Stimulated activated CD8-positive, alpha-beta memory T cell treated with anti-CD3 and anti-CD28 coated beads, Interleukin-7, amount 100 ng/mL, for 1 hour (primary cell): ENCODE measurements at places on chromosomes 1 and 21.
A peak's percentile ranks its signal among the peaks of the same experiment; 100 is the strongest.

DNA sequence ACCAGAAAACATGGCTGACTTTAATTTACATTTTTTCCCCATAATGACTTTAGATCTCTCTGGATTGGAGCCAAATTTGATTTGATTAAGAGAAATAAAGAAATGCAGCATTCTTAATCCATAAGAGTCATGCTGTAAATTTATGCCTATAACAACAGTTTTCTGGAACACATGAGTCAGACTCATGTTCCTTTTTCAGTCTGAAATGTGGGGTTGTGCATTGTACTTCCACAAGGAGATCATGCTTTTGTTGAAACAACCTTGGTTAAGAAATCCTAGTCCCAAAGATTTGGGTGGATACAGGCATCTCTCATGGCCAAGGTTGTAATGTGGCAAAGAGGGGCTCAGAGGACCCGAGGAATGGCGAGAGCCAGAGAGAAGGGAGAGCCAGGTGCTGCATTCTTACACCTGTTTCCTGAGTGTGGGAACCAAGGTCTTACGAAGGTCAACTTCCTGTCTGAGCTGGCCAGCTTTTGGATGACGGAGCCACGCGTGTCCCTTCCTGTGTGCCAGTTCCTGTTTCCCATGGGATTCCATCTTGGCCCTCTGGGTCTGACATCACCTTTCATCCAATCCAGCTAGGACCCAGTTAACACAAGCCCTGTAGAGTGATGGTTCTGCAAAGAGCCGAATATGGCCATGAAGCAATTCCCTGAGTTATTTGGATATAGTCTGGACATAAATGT is 23.1 kb downstream of the CLDN14 start:
- DNase-seq = no peak

GRCh38 chr1:212944229-212944901 is 6.0 kb upstream of the VASH2 start:
- DNase-seq = no peak

DNA sequence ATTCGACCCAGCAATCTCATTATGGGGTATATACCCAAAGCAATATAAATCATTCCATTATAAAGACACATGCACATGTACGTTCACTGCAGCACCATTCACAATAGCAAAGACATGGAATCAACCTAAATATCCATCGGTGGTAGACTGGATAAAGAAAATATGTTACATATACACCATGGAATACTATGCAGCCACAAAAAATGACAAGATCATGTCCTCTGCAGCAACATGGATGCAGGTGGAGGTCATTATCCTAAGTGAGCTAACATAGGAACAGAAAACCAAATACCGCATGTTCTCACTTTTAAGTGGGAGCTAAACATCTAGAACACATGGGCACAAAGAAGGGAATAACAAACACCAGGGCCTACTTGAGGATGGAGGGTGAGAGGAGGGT is 115.5 kb downstream of the PTPN14 start:
- DNase-seq = no peak

GRCh38 chr1:22275167-22275566 is 132.3 kb upstream of the WNT4 start:
- DNase-seq = no peak

DNA sequence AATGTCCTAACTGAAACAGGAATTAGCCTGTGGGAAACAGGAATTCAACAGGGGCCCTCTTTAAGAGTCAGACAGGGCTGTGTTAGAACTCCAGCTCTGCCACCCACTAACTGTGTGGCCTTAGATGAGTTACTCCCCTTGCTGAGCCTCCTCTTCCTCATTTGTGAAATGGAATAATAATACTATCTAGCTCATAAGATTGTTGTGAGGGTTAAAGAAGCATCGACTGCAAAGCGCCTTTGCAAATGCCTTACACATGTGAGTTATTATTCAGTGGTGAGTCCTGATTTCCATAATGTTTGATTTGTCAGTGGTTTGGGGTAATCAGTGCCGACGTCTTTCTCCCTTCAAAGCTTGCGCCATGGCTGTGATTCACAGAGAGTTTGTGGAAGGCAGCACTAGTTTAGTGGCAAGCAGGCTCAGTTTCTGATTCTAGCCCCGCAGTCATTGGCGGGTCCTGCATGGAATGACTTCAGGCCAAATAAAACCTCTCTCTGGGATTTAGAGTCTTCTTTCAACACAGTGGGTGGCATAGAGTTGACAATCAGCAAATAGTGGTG is 388.5 kb downstream of the PLPP3 start:
- DNase-seq = no peak

GRCh38 chr1:232239522-232239921 is 390.4 kb downstream of the SIPA1L2 start:
- no peak for DNase-seq

DNA sequence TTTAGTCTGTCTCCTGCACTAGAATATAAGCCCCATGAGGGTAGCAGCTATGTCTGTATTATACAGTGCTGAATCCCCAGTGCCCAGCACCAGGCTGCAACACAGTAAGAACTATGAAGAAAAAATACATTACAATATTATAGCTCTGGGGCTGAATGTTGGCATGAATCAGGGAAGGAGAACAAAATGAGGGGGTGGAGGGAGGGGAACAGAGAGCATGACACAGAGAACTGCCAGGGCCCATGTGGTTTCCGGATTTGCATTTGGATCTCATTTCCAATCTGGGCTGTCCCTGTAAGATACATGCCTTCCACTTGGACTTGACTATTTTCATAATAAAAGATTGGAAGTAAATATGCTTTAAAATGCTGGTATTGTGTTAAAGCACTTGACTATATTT is 35.8 kb downstream of the C1orf198 start:
- DNase-seq = no peak

GRCh38 chr1:223095870-223096269 is 47.2 kb downstream of the TLR5 start:
- DNase-seq = no peak

GRCh38 chr1:24830680-24831272 is 85.5 kb downstream of the CLIC4 start:
- DNase-seq = no peak

DNA sequence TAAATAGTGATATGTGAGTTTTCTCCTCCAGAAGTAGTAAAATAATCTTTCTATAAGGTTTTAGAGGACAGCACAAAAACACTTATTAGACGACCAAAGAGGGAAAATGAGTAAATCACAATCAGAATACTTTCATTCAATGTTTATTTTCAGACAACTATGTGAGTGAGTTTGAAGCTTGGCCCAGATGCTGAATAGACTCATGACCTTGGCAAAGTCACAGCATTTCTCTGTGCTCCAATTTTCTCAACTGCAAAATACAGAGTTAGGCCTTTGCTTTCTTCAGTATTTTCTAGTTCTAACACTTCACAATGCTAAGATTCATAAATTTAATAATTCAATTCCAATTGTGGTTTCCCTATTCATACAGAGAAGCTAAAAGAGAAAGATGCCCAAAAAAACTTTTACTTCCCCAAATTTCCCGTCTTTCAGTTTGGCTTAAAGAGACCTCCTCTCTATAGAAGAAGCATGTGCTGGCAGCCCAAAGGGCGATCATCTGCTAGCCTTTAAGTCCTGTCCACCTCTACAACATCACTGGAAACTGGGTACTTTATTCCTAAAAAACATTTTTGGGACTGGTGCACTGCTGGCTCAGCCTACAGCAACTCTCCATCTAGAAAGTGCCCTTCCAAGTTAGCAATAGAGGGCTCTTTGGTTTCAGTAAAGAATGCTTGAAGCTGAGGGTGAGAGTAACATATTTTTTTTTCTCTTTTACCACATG is 116.8 kb upstream of the GORAB start:
- no peak for DNase-seq

GRCh38 chr21:44440241-44441040 is 14.9 kb upstream of the LRRC3 start:
- no peak for DNase-seq

DNA sequence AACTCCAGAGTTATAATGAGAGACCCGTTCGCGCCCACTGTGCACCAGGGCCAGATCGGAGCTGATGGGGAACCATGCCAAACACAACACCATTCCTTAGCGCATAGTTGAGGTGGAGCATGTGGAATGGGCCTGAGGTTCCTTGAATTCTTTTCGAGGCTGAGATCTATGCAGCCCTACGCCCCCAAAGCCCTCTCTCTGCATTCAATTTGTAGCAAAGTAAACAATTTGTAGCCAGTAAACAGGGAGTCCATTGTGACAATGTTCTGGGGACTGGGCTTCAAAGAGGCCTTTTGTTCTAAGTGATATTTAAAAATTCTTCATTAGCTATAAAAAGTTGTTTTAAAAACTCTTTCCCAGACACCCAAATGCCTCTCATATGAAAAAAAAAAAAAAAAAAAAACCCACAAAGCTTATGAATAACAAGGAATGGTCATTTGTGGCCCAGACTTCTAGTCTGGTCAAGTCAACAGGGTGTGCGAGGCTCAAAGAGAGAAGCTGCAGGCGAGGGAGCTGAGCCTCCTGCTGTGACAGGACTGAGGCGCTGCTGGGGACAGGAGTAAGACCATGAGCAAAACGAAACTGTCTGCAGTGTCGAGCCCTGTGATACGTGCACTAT is 30.6 kb upstream of the KCNE2 start:
- DNase-seq = no peak

- DNase-seq = no peak
Observed at GRCh38 chr21:39363607-39364555, 15.0 kb upstream of the HMGN1 start.

GRCh38 chr1:205480349-205480985 is 24.0 kb upstream of the CDK18 start:
- peak; percentile 30 for DNase-seq

DNA sequence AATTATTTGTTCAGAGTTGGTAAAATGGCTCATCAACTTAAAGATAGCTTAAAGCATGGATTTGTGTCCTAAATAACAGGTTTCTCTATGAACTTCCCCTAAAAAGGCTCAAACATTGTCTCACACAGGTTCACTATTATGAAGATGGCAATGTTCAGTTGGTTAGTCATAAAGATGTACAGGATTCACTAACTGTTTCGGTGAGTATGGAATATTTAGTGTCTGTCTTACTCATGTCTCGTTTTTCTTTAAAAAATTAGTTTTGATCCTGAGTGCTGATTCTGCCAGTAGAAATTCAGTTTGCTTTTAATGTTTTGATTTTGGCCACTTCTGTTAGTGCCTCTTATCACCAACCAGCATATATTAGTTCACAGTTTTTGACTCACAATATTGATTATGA is 7.5 kb upstream of the MOV10 start:
- DNase-seq = no peak

DNA sequence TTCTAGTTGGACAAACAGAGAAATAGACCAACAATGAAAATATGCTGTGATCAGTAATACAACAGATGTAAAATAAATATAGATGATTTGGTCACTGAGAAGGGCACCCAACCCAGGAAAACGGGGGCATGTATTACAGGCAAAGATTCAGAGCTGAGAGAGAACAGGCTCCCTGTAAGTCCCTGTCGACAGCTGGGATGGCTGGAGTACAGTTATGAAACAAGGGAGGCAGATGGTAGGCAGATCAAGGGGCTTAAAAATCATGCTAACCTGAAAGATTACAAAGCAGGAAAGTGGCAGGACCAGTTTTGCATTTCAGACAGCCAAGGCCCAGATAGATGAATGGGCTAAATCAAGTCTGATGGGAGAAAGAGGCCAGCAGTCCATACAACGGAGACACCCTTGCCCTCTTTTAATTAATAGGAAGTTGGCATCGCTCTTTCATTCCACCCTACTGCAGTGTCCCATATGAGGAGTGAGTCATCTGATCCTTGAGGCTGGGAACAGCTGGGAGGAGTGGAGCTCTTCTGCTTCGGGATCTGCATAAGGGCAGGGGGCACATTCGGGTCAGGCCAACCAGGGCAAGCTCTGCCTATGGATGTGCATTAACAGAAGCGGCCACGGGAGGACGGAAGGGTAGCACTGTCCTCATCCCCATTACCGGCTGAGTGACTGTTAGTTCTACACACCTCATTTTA is 171.1 kb downstream of the DAB1 start:
- DNase-seq = no peak

- no peak for DNase-seq
Observed at GRCh38 chr1:209106237-209106741, 477.2 kb upstream of the CAMK1G start.

GRCh38 chr1:106063510-106063909 is 993.0 kb upstream of the PRMT6 start:
- DNase-seq = no peak

DNA sequence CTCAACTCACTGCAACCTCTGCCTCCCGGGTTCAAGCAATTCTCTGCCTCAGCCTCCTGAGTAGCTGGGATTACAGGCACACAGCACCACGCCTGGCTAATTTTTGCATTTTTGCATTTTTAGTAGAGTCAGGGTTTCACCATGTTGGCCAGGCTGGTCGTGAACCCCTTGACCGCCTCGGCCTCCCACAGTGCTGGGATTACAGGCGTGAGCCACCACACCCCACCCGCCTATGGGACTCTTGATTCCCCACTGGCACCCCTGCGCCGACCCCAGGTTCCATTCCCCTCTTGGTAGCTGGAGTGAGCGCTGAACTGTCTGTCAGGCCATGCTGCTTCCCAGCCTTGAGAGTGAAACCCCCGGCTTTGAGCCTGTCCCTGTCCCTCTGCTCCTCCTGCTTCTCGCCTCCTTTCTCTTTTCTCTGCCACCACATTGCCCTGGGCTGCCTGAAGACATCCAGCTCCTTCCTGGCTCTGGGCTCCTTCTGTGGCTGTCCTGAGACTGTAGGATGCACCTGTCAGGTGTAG is 48.8 kb downstream of the IER5 start:
- DNase-seq = no peak

- DNase-seq = no peak
Observed at GRCh38 chr1:172607145-172607544, 51.8 kb upstream of the FASLG start.

- DNase-seq = no peak
Observed at GRCh38 chr21:39085843-39086405, 97.3 kb downstream of the PSMG1 start.

DNA sequence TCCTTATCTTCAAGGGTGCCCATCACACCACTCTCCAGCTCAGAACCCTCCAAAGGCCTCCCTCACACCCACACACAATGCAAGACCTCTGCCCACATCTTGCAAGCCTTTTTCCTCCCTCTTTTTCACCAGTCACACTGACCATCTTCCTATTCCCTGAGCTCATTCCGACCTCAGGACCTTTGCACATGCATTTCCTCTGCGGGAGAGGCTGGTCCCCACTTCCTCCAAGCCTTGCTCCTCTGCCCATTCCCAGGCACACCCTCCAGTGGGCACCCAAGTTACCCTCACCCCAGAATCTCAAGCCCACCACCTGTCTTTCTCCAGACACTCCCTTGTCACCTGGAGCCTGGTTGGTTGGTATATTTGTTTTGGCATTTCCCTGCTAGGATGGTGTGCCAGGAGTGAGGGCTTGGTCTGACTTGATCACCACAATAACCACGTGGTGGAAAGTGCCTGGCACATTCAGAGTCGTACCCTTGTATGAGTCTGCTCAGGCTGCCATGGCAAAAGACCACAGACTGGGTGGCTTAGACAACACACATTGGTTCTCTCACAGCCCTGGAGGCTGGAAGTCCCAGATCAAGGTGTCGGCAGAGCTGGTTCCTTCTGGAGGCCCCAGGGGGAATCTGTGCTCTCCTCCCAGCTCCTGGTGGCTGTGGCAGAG is 13.2 kb downstream of the MX2 start:
- DNase-seq = no peak

- peak; percentile 13 for DNase-seq
Observed at GRCh38 chr1:62437273-62437940, 558 bp downstream of the USP1 start.

- DNase-seq = no peak
Observed at GRCh38 chr1:111602974-111603373, 16.6 kb upstream of the RAP1A start.

GRCh38 chr1:115949156-115949555 is 27.2 kb upstream of the SLC22A15 start:
- DNase-seq = no peak
